ENCODE measurements at places on chromosomes 5 and 9.

DNA sequence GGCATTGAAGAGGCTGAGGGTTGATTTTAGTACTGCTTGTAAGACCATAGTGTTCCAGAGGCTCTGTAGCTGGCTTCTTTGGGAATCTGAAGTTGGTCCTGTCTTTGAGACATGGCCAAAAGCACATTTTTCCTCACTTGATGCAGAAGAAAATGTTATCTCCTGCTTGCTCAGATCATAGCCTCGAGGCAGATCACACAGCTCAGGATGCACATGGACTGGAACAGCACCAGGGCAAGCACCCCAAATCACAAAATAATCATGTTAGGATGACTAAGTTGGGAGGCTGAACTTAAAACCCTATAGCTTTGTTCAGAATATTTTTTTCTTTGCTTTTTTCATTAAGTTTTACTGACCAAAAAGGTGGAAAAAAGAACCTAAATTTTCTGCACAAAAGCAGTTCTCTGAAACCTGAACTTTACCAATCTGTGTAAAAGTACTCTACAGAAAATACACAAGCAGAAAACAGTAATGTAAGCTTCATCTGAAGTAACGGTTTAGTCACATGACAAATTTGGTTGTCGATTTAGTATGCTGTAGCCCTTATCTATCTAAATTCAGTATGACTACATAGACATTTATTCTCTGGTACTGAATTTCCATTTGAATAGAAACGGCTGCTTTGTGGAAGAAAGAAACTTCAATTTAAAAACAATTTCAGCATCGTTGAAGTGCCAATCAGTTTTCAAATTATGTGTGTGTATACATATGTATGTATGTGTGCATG is 3.4 kb downstream of the KLHL9 start:
- no peak for DNase-seq

DNA sequence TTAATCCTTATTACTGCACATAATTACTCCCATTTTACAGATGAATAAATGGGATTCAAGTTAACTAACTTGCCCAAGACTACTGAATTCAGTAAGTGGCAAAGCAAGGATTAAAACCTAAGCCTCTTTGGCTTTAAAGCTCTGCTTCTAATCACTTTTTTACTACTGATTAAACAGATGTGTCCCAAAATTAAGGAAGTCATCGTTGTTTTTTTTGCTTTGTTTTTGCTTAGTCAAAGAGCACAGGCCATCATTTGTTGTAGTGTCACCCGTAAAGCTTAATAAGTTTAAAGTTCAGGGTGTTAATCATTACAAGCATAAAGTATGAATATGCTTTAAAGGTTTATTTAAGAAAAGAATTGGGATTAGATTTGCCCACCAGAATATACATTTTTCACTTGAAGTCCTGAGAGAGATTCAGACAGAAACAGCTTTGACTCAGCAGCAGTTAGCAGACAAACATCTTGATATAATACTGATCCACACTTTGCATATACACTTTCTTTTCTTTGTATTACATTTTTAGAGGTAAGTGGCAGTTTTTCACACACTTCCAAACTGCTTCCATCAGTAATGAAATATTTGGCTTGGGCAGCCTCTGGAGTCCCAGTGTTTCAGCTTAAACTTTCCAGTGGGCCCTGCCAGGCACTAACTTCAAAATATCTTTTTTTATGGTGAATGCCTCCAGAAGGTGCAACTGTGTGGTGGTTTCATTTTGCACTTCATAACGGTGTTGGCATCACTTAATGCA is 52.7 kb downstream of the PIK3R1 start:
- DNase-seq: no peak

DNA sequence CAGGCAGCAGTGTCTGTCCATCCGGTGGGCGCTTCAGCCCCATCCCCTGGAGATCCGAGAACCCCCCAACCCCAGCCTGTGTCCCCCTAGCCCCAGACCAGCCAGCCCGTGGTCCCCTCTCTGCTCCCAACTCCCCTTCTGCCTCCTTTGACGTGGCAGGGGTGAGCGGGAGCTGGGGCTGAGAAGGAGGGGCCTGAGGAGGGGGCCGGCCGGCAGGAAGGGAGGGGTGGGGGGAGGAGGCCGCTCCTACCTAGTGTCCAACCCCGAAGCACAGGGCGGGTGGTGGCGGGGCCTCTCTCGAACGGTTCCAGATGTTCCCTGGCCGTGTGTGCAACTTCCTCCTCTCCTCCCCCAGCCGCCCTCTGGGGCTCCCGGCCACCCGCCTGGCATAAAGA is 31.0 kb downstream of the GOLGA2 start:
- DNase-seq: peak; percentile 73

GRCh38 chr9:77764894-77765780 is 117.0 kb upstream of the GNA14 start:
- DNase-seq: peak; percentile 68

DNA sequence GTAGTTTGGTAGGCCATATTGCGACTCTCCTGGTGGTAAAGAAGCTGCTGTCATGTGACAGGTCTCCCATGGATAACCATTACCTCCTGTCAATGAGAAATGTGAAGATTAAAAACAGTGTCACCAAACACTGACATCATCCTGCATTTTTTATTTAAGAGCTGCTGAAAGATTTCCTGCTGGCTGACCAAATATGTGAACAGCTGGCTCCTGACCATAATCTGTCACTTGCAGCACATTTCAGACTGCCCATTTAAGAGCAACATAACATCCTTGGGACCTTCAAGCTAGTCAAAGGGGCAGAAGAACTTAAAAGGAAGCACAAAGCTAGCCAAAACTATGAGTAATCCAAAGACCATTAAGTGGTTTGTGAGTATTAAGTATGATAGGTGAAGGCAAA is 288.0 kb downstream of the IZUMO3 start:
- no peak for DNase-seq

DNA sequence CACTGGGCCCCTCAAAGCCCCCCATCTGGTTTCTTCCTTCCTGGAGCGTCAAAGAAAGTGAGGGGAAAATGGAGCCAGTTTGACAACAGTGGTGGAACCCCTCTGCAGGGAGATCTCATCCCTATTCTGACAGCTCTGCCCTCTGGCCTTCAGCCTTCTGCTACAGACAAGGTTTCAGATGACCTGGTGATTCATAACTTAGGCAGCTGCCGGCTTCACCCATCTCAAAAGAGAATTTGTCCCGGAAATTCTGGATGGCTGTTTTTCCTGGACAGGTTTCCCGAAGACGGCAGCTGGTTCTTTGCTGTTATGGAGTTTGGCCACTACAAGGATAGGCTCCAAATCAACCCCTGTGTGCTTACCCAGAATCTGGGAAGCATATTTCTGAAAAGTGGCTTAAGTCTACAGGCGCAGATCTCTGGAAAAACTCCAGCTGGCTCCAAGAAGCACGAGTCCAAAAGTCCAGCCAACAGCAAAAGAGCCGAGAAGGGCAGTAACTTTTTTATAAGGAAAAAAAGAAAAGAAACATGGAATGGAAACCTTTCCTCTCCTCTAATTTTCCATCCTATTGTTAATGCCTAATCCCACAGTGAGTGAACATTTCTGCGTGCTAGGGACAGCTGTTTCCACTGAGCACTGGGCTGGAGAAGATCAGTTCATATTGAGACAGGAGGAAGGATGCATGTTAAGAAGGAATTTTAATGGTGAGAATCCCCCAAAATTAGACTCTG is 54.5 kb downstream of the ZNF366 start:
- peak; percentile 83 for DNase-seq

DNA sequence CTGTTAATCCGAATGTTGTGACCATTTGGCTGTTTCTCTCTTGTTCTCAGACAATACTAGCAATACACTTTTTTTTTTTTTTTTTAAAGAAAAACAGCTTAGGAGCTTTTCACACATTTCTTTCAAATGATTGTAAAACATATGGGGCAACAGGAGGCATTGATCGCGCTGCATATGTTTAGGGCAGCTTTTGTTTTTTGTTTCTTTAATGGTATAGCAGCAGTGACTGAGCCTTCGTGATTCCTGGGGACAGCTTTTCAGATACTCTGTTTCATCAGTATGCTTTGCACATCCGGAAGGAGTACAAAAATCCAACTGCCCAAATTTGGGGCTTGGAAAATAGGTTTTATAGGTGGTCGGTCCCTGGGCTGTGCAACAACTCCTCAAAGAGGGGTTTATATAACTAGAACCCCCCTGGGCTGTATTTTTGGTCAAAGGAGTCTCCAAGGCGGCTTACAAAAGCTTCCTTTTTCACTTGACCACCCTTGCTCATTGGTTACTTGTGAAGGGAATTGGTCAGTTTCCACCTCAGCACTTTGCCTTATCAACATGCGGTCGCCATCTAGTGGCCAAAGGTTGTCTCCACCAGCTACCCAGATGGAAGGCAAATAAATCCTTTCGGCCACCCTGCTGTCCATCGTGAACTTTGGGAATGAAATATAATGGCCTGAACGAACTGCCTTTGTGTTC is 91.8 kb downstream of the PDE6A start:
- DNase-seq: peak; percentile 79
